ENCODE measurements at places on chromosomes 7 and 10.
A peak's percentile ranks its signal among the peaks of the same experiment; 100 is the strongest.

DNA sequence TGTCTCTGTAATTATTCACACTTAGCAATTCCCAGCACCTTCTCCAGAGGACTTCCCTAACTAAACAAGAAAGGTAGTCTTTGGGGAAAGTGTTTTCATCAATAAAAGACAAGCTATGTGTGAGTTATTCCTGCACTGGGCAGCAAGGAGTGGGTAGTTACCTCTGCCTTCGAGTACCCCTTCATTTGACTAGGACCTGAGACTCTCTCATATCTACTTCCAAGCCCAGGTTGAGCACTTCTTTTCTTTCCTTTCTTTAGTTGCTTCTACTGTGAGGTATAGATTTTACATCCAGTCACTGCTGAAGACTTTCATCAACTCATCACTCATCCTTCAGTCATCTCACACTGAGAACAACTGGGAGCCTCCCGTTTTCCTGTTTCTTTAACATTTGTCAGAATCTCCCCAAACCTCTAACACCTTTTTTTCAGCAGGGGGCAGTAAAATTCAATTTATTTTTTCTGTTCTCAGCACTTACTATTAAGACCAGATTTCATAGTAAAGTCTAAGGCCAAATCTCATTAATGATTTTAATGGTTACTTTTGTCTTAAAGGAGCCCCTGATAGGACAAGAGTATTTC is 80.1 kb upstream of the PRSS1 start:
- DNase-seq: no peak

DNA sequence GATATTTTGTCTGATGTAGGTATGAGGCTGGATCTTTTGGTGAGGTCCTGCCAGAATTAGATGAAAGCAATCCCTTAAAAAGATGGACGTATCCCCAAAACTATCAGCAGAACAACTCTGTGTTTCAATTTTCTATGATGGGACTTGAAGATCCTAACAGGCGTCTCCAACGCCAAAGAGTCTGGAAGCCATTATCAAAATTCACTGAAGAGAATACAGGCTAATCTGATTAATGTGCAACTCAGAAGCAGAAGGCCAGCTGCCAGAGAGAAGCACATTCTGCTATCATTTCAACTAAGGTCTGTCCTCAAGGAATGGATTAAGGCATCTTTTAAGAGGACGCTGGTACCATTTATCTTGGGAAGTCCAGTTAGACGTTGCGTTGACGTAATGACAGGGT is 119.7 kb downstream of the FGFR2 start:
- no peak for DNase-seq

- no peak for DNase-seq
Observed at GRCh38 chr10:100535338-100535714, 417 bp upstream of the HIF1AN start.

DNA sequence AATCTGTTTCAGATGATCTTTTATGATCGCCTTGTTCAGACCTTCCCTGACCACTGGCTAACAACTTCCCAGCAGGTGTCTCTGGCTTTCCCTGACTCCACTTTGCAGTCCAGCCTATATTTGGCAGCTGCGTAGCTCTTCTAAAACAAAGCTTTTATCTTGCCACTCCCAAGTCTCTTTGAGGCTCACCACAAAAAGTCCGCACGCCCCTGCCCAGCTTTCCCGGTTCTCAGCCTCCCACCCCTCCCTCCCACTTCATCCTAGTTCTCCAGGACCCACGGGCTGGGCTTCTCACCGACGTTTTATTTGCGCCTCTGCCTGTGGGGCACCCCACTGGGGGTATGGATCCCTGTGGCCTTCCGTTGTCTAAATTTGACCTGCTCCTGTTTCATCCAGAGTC is 58.9 kb upstream of the USP6NL start:
- DNase-seq: no peak

DNA sequence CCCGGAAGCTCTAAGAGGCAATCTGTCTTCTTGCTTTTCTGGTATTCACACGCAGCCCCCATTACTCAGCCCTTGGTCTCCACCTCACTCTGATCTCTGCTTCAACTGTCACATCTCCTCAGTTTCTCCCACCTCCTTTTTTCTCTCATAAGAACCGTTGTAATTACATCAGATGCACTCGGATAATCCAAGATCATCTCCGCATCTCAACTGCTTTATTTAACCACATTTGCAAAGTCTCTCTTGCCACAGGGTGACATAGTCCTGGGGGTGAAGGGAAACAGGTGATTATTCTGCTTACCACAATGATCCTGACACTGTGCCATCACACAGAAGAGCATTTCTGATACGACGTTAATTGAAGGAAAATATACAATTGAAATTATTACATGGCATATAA is 79.9 kb downstream of the HACD1 start:
- DNase-seq: no peak

DNA sequence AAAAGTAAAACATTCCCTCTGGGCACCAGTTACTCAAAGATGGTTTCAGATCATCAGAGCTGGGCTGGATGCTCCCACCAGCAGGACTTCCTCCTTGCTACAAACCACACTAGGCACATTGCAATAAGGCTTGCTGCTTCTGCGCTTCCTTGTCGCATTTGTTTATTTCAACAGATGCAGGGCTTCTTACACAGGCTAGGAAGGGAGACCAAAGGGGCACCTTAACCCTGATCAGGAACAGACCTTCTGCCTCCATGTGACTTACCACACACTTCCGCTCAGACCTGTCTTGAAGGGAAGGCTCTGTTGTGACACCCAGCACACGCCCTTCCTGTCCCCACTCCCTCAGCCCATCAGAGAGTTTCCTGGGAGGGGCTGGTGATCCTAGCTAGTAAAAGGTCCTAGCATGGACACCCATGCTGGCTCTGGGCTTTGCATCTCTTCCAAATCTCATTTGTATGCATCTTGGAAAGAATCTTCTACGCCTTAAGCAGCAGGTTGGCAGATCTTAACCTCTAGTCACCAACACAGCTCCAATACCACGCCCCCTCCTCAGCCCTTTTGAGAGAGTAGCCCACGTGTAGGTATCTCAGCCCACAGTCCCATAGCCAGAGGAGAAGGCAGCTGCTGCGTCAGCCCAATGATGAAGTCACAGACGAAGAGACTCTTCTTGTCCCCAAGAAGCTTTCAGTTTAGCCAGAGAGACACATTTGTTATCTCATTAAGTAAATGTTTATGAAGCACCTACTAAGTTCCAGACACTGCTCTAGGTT is 47.1 kb upstream of the SVIL start:
- no peak for DNase-seq

GRCh38 chr10:106044503-106044902 is 1120.0 kb downstream of the SORCS1 start:
- no peak for DNase-seq

DNA sequence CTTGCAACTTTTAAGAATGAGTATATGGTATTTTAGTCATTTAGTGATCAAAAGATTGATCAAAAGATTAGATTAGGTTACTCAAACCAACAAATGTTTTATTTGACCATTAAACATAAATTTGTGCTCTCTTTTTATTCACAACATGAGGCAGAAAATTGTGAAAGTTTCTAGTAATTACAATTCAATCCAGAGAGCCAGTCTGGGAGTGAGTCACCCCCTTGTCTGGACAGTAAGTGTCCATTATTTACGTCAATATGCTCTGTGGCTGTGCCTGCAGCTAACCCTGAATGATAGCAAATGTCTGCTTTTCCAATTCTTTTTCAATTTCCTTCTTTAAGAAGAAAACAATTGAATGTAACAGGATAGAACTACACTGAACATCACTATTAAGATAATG is 27.9 kb downstream of the GNG11 start:
- no peak for DNase-seq

- no peak for DNase-seq
Observed at GRCh38 chr10:124669824-124670654, 74.1 kb downstream of the FAM53B start.

- no peak for DNase-seq
Observed at GRCh38 chr10:69338547-69339450, 60.5 kb downstream of the HK1 start.

DNA sequence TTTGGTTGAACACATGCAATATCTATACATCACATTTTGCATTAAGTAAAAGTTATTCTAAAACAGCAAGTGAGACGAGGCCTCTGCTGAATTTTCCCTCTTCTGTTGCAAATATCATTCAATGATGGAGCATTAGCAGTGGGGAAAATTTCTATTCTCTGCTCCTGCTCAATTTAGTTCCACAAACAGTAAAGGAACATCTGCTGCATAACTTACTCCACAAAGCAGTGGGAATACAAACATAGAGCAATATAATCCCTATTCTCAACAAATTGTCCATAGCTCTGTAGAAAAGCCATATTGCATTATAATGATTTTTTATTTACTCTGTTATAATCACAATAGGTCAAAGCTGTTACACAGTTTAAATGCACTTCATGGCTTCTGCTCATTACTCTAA is 5.9 kb downstream of the AGR3 start:
- DNase-seq: no peak

GRCh38 chr10:74394416-74394969 is 243.5 kb downstream of the ADK start:
- DNase-seq: no peak

DNA sequence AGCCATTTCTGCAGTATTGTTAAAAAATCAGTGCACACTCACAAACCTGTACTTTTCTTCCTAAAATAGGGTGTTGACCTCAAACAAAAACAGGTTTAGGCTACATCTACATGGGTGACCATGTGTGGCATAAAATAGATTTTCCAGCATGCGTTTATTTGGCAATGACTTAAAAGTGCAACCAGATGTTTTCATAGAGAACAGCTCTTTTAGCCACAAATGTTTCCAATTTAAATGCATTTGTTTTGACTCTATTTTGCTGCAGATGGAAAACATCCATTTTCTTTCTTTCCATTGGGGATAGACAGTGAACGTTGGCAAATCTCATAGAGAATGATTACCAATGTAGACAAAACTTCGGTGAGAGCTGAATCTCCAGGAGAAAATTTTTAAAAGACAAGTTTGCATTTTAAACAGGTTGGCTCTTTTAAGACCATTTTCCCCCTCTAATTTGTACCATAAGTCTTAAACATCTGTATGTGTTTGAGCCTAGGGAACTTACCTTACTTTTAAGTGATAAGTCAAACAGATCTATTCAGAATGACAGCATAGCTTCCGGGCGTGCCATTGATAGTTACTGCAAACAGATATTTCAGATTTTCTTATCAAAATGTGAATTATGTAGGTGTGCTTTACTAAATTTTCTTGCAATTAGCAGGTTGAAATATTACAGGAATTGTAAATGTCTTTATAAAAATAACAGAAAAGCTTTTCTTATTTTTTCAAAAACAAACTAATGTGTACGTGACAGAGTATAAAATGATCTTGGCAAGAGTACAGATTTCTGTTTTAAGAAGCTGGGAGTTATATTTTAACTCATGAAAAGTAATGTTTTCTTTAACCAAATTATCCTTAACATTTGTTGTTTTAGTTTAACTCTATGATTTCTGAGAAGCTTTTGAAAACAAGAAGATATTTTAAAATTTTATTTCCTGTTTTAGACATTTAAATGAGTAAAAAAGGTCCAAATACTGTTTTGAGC is 144.9 kb downstream of the HGF start:
- DNase-seq: no peak

GRCh38 chr7:140121326-140121725 is 55.5 kb downstream of the KDM7A start:
- no peak for DNase-seq

DNA sequence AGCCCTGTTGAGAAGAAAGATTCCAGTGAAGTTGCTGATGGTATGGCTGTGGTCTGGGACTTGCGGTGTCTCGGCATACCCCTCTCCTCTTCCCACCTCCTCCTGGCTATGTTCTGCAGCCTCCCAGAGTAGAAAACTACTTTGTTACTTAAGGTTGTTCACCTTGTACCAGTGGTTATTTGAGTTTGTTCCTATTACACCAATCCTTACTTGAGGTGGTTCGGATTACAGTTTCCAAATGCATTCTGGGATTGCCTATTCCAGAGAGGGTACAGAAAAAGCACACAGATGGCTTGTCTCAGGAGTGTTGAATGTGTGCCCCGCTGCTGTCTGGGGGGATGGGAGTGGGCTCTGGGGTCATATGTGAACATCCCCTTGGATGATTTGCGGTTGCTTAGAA is 6.8 kb upstream of the ZNF783 start:
- no peak for DNase-seq

DNA sequence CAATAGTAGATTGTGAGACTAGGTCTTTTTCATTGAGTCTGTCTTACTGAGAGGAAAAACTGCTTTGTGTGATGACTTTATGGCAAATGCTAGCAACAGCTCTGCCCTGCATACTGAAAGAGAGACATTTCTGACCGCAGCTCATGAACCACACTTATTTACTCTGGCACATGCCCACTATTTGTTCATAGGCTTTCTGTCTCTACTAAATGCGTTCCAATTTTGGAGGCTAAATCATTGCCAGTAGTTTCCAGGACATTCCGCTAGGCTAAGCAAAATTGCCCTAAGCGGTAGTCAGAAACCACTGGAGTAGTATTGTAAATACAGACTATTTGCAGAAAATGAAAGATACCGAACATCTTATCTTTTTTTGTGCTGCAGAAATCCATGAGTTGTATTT is 55.6 kb upstream of the DLX6 start:
- no peak for DNase-seq

GRCh38 chr10:29784175-29784773 is 149.5 kb upstream of the SVIL start:
- no peak for DNase-seq

DNA sequence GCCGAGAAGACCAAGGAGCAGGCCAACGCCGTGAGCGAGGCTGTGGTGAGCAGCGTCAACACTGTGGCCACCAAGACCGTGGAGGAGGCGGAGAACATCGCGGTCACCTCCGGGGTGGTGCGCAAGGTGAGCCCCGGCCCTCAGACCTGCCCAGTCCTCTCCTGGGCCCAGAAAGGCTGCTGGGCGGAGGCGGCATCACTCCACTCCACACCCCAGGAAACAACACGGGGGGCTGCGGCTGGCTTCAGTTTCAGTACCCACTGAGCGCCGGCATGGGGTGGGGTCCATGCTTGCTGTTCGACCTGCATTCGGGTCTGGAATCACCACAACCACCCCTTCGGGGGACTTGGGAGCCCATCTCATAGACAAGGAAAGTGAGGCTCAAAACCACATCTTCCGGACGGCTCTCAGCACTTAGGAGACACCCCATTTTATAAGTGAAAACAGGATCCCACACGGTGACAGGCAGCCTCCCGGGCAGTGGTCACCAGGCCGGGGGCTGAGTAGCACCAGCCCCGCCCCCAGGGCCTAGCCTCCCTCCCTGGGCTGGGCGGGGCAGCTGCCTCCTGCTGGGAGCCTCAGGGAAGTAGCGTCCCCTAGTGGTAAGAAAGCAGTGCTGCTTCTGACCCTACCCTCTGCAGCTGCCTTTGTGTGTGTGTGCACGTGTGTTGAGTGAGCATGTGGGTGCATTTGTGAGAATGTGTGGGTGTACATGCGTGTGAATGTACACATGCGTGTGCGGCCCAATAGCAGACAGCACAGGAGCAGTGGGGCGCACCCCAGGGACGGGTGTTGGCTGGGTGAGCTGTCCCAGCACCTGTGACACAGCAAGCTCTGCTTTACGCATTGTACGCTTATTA is 1.8 kb downstream of the SNCG start:
- DNase-seq: peak; percentile 35

GRCh38 chr7:83732305-83732704 is 83.4 kb upstream of the SEMA3E start:
- DNase-seq: no peak

DNA sequence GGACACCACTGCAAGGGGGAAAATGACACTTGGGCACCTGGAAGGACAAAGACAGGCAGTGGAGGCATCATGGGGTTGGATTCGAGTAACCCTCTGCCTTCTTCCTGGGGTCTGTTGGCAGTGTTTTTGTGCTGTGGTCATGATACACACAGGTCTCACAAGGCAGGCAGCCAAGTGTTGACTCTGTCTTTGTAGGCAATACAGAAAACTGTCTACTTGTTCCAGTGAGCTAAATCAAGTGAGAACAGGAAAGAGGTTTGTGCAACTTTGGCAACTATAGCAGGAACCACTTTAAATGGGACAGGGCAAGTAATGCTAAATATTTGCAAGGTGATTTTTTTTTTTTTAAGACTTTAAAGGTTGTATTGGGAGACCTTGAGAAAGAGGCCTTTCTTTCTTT is 578.6 kb upstream of the GALNT17 start:
- DNase-seq: no peak

Measured in stimulated activated CD4-positive, alpha-beta T cell treated with anti-CD3 and anti-CD28 coated beads, TNF-alpha, amount 100 ng/mL, for 24 hours (primary cell).